Stimulated activated CD4-positive, alpha-beta T cell treated with anti-CD3 and anti-CD28 coated beads, TNF-alpha, amount 100 ng/mL, for 1 hour (primary cell): ENCODE measurements at places on chromosomes 12 and 14.

DNA sequence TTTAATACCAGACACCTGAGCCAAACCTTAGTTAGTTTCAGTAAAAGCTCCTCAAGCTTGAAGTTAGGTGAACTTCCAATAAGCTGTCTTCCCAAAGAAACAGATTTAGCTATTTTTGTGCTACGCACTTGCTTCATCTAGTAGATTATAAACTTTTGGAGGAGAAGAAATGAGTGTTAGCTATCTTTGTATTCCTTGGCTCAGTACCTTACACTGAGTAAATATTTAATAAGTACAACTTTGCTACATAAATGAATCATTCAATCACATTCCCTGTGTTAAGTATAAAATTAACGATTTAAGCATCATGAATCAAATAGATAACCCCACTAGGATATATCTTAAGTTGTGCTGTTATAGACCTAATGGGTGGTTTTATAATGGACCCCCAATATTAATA, 307.0 kb downstream of the PCNX1 start:
- DNase-seq = no peak

- DNase-seq = no peak
Measured at GRCh38 chr12:132439333-132439904, 50.5 kb upstream of the FBRSL1 start.

DNA sequence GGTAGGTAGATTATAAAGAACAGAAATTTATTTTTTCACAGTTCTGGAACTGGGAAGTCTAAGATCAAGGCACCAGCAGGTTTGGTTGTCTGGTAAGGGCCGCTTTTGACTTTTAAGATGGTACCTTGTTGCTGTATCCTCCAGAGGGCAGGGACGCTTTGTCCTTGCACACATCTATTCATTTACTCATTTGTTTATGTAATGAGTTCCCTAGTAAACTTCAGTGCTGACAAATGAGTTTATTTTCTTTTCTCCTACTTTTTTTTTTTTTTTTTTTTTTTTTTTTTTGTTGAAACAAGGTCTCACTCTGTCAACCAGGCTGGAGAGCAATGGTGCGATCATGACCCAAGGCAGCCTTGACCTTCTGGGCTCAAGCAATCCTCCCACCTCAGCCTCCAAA, 195.7 kb downstream of the FBXL14 start:
- no peak for DNase-seq

GRCh38 chr12:14774906-14775635, 28.2 kb downstream of the WBP11 start:
- DNase-seq = no peak

DNA sequence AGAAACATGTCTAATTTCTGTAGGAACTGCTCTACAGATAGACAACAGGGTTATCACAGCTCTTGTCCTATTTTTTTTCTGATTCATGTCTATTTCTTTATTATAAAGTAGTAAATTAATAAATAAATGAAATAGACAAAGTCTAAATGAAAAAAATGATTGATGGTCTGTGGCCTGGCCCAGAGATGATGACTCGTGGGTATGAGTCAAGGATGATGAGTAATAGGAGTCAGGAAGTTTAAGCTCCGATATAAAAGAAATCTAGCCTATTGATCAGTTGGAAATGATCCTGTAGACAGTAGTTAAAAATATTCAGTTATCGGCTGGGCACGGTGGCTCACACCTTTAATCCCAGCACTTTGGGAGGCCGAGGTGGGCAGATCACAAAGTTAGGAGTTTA, 90.6 kb upstream of the RTL1 start:
- DNase-seq = no peak

DNA sequence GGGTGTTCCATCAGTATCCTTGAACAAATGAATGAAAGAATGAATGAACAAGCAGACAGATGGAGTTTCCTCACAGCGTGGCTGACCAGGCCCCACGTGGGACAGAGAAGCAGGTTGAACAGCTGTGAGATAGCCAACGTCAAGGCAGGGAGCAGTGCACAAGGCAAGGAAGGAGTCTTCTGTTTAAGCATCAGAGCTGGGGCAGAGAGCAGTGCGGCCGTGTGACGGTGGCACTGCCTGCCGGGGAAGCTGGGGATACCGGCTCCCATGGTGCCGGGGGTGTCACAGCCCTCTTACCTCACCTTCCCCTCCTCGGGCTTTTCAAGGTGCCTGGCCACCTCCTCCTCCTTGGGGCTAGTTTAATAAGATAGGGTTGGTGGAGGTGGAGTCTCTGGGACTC, 73.2 kb upstream of the GPATCH2L start:
- no peak for DNase-seq

GRCh38 chr12:88307961-88308360, 165.9 kb downstream of the TMTC3 start:
- DNase-seq = no peak

DNA sequence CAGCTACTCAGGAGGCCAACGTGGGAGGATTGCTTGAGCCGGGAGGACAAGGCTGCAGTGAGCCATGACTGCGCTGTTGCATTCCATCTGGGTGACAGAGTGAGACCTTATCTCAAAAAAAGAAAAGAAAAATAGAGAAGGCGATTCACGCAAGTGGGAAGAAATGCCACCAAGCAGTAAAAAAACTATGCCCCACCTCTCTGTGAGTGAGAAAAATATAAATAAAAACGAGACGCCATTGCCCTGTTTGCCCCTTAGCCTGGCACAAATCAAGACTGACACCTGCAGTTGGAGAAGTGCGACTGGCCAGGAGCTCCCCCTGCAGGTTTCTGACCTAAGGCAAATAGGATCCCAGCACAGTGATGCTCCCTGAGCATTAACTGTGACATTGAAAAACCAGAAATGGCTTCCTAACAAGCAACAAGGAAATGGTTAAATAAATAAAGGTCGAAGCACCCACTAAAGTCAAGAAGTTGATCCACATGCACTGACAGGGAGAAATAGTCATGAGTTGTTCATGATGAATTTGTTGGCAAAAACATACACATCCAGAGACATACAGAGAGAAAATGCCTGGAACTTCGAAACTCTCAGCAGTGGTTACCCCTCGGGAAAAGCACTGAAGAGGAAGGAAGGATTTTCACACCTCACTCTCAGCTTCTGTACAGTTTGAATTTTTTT, 21.1 kb downstream of the GSC start:
- no peak for DNase-seq

GRCh38 chr12:84294246-84294645, 618.4 kb downstream of the SLC6A15 start:
- DNase-seq = no peak

DNA sequence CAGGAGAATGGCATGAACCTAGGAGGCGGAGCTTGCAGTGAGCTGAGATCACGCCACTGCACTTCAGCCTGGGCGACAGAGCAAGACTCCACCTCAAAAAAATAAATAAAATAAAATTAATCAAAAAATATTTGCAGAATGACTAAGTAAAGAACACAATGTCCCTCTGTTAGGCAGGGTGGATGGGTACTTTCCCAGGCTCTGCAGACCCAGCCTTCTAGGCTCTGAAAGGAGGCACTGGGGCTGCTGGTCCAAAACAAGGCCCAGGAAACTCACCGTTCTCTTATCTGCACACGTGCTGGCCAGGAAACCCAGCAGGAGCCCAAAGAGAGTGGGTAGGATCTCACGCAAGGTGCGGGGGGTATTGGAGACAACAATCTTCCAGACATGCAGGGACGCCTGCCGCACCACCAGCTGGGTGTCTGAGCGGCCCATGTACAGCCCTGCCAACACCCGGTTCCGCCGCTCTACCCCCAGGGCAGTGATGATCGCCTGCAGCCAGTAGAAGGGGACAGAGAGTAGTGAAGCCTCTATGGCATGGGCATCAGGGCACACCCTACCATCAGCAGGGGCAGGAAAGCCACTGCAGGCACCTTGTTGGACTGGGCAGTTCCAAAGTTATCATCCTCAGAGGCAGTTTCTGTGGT, 25.8 kb upstream of the RAB35 start:
- DNase-seq = no peak

- DNase-seq = no peak
Measured at GRCh38 chr14:92568621-92569479, 55.3 kb downstream of the RIN3 start.

DNA sequence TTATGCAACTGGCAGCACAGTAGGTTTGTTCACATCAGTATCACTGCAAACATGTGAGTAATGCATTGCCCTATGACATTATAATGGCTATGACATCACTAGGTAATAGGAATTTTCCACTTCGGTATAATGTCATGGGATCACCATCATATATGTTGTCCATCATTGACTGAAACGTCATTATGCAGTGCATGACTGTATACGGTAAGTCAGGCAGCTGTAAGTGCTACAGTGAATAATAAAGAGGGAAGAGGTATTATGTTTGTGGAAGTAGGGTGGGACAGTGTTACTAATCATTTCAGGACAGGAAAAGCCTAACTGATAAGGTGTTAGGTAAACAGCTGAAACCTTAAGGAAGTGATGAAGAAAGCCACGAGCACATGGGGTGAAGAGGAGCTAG, 68.1 kb downstream of the ANO4 start:
- DNase-seq = no peak

- DNase-seq = no peak
Measured at GRCh38 chr12:11861155-11861863, 209.4 kb upstream of the BCL2L14 start.
